ENCODE measurements at places on chromosomes 1 and 21.

- DNase-seq: no peak
Measured at GRCh38 chr1:225712391-225712790, 59.5 kb upstream of the ENAH start.

- DNase-seq: peak; percentile 46
Measured at GRCh38 chr1:234608025-234608910, 1.7 kb downstream of the IRF2BP2 start.

DNA sequence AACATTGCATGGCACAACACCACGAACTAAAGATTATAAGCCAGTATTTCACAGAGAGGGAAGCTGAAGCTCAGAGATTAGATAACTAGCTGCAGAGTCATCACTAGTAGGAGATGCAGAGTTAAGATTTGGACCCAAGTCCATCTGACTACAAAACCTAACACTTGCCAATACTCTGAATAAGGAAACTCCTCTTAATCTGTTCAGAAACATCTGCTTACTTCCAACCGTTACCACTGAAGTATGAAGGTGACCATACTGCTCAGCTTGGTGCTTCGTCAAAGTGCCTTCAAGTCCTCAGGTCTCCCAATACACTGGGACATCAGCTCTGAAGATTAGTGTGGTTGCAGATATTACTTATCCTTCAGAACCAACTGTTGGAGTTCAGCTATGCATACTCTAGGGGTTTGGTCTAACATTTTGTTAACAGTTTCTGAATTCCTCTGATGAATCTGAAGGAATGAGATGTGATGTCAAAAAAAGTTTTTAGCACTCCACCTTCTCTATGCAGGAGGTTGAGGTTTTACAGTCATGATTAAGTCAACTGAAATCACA is 179.6 kb downstream of the TPR start:
- no peak for DNase-seq

GRCh38 chr1:26163684-26164035 is 4.8 kb downstream of the FAM110D start:
- no peak for DNase-seq

- no peak for DNase-seq
Measured at GRCh38 chr1:245986404-245987218, 520.5 kb downstream of the SMYD3 start.

GRCh38 chr1:231460614-231461013 is 38.5 kb upstream of the EGLN1 start:
- DNase-seq: peak; percentile 43

GRCh38 chr21:46617267-46618051 is 12.6 kb upstream of the S100B start:
- no peak for DNase-seq

- no peak for DNase-seq
Measured at GRCh38 chr1:93728480-93729131, 47.0 kb upstream of the BCAR3 start.

- no peak for DNase-seq
Measured at GRCh38 chr1:89758156-89758555, 62.7 kb upstream of the LRRC8D start.

GRCh38 chr1:95451054-95451453 is 217.0 kb downstream of the RWDD3 start:
- DNase-seq: no peak

- DNase-seq: no peak
Measured at GRCh38 chr21:42939582-42940413, 14.4 kb upstream of the ERVH48-1 start.

- peak; percentile 61 for DNase-seq
Measured at GRCh38 chr1:156571919-156572662, at the start of gene IQGAP3. Gene IQGAP3, minus strand, starts transcription at chr1:156572565. Its CDS starts 36 bp downstream, at chr1:156572529.

DNA sequence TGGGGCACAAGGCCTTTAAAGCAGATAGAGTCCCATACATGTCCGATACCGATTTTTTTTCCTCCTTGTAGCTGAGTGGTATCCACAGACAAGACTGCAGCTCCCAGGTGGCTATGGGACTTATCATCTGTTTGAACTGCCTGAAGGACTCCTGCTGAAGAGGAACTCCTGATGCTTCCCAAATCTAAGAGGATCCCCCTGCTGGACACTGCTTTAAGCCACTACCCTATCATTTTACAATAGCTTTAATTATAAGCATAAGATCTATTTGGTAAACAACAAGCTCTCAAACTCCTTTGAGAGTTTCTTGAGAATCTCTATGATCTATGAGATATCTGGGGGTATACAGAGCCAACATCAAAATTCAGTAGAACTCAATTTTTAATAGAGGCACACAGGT is 11.7 kb downstream of the NDC1 start:
- DNase-seq: no peak

DNA sequence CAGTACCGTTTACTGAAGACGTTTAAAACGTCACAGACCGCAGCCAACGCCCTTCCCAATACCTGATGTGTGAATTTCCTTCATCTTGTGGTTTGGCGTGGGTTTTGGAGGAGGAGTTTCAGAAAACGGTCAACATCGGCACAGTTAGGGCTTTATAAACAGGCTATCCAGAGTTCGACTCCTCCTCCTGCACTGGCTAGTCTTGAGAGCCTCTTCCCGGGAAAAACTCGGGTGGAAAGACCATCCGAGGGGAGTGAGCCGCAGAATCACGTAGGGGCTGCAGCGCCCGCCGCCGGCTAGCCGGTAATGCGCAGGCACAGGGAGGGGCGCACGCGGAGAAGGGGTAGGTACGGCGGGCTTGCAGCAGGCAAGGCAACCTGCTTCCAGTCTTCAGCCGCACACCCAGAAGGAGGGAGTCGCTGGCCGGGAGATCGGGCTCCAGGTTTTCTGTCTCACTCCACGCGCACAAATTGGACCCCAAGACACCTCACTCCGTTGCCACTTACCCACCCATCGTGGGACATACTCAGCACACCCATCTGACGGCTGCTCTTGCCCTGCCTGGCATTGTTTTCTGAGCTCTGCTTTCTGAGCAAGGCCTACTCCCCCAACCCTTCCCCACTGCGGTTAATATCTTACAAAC is 25.4 kb downstream of the SLC19A2 start:
- DNase-seq: no peak

- no peak for DNase-seq
Measured at GRCh38 chr21:38639571-38640354, 141.5 kb upstream of the ERG start.

GRCh38 chr1:119745034-119745433 is 23.7 kb downstream of the HMGCS2 start:
- DNase-seq: no peak

DNA sequence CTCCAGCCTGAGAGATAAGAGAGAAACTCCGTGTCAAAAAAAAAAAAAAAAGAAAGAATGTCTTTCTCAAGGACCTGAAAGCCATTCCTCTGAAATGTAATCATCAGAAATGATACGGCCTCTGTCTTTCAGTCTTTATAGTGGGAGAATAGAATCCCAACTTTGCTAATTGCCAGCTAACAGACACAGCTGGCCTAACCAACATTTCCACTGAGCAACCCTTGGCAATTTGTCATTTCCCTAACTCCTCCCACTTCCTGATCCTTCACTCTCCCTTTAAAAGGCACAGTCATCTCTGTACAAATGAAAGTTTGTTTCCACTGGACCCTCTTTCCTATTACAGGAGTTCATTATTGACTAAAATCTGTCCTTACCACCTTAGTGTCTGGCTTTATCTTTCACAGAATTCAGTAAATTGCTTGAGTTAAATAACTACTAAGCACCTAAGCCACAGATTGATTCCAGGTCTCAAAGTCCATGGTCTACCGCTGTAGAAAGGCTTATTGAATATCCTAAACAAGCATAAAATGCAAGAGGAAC is 4.3 kb upstream of the CBR1 start:
- no peak for DNase-seq

GRCh38 chr1:35666216-35666615 is 24.9 kb upstream of the PSMB2 start:
- no peak for DNase-seq

- DNase-seq: no peak
Measured at GRCh38 chr1:153841463-153841994, 66.3 kb downstream of the SLC27A3 start.

GRCh38 chr1:154344977-154345837 is 19.9 kb downstream of the ATP8B2 start:
- DNase-seq: peak; percentile 71

DNA sequence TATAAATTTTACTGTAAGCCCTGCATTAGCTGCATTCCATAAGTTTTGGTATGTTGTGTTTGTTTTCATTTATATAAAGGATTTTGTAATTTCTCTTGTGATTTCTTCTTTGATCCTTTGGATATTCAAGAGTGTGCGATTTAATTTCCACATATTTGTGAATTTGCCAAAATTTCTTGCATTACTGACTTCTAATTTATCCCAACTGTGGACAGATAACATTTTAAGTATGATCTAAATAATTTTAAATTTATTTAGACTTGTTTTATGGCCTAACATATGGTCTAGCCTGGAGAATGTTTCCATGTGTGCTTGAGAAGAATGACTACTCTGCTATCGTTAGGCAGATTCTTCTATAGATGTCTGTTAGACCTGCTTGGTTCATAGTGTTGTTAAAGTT is 23.2 kb downstream of the RPE65 start:
- DNase-seq: no peak

Measured in stimulated activated CD4-positive, alpha-beta T cell treated with anti-CD3 and anti-CD28 coated beads, Interleukin-15, amount 100 ng/mL, for 48 hours (primary cell).